ENCODE measurements at places on chromosomes 6 and 20. TPM values are rescaled to one million over a fixed set of nuclear protein-coding genes. Genes with fewer than 3 reads are reported as not detected.

The UST gene
- total RNA-seq = 47.7 TPM

The MLIP gene
- not detected for total RNA-seq

The ALDH8A1 gene
- 3.8 TPM for total RNA-seq

The COL11A2 gene
- total RNA-seq = 0.37 TPM

The ADRM1 gene
- total RNA-seq = 111 TPM

The LYRM4 gene
- 20.2 TPM for total RNA-seq
